ENCODE measurements at places on chromosomes 12 and 14.

- no peak for DNase-seq
Measured at GRCh38 chr12:39623919-39624318, 4.3 kb upstream of the ABCD2 start.

GRCh38 chr12:88413646-88414045 lies 166.6 kb downstream of the KITLG start:
- no peak for DNase-seq

DNA sequence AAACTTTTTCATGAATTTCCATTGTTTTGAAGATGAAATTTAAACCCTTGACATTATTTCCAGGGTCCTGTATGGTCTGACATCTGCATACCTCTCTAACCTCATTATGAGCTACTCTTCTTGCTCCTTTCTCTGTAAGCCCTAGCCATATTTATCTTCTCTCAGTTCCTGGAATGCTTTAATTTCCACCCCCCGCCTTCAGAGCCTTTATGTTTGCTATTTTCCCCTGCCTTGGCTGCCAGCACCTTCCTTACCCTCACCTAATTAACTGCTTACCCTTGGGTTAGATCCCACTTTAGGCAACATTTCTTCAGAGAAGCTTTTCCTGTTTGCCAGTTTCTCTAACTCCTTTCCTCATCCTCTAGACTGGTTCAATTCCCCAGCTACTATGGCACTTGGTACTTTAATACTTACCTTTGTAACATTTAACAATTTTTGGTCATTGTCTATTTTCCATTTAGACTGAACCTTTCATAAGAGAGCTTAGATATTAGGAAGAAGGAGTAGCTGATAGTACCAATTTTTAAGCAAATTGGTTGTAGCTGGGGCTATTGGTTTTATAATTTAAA lies 6.0 kb downstream of the STYX start:
- DNase-seq = no peak

DNA sequence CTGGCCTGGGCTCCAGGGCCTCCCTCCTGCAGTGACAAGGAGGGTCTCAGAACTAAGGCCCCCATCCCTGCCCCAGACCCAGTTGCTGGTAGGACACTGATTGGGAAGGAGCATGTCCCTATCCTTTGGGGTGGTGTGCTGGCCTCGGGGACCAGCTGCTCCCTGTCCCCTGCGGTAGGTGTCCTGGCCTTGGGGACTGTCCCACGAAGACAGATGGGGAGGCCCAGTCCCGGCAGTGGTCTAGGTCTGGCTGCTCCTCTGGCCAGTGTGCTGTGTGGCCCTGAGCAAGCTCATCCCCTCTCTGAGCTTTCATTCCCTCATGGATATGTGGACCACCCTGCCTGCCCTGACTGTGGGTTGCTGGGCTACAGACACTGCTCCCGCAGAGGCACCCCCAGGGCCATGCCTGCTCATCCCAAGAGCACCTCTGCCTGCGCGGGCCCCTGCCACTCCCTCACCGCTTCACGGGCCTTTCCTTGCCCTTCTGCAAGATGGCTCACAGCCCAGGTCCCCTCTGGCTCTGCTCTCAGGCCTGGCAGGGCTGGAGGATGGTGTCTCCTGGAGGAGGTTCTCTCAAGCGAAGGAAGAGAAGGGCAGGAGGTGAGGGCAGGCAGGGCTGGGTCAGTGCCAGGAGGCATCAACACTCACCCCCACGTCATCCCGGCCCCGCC lies 12.5 kb downstream of the AHNAK2 start:
- no peak for DNase-seq

GRCh38 chr12:57196439-57196838 lies 20.2 kb upstream of the NXPH4 start:
- DNase-seq = no peak

- no peak for DNase-seq
Measured at GRCh38 chr12:25960143-25960542, 1.7 kb downstream of the RASSF8 start.

DNA sequence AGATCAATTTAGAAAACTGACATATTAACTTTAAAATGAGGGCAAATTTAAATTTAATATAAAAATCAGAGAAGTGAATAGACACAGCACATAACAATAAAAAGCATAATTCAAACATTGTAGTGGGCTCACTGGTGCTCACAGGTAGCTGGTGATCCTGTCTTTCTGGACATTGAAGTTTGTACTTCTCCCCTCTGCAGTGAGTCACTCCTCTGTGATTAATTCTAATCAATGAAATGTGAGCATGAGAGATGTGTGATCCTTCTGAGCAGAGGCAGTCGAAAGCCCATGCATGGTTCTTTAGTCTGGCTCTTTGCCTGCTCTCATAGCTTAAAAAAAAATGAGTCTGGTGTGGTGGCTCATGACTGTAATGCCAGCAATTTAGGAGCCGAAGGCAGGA lies 59.0 kb upstream of the RERGL start:
- no peak for DNase-seq

DNA sequence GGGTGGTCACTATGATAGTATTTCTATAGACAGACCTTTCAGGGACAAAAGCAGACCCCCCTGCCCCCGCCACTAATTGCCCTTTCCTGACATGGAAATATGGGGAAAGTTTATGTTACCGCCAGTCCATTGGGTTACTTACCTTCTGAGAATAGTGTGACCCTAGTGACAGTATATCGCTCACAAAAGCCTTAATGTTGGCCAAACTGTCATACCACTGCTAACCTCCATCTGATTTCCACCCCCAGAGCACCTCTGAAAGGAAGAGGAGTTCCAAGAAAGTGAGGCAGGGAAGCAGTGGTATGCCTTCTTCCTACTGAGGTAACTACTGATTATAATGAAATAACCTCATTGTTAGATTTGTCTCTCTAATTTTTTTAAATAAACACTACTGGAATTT lies 67.5 kb upstream of the CCDC91 start:
- no peak for DNase-seq

DNA sequence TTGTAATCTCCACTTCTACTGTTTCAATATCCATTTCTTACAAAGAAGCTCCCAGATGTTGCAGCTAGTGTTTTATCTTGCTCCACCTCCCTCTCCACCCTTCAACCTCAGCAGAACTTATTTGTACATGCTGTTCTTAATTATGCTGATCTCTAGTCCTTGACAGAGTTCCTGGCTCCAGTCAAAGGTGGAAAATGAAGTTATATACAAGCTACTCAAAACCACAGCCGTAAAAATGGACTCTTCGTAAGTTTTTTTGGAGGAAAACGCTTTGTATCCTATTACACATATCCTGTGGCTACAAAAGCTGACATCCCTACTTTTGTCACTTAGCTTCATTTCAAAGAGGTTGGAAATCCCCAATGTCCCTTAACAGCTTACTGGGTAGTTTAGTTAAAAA lies 1.3 kb downstream of the CLEC1A start:
- no peak for DNase-seq

DNA sequence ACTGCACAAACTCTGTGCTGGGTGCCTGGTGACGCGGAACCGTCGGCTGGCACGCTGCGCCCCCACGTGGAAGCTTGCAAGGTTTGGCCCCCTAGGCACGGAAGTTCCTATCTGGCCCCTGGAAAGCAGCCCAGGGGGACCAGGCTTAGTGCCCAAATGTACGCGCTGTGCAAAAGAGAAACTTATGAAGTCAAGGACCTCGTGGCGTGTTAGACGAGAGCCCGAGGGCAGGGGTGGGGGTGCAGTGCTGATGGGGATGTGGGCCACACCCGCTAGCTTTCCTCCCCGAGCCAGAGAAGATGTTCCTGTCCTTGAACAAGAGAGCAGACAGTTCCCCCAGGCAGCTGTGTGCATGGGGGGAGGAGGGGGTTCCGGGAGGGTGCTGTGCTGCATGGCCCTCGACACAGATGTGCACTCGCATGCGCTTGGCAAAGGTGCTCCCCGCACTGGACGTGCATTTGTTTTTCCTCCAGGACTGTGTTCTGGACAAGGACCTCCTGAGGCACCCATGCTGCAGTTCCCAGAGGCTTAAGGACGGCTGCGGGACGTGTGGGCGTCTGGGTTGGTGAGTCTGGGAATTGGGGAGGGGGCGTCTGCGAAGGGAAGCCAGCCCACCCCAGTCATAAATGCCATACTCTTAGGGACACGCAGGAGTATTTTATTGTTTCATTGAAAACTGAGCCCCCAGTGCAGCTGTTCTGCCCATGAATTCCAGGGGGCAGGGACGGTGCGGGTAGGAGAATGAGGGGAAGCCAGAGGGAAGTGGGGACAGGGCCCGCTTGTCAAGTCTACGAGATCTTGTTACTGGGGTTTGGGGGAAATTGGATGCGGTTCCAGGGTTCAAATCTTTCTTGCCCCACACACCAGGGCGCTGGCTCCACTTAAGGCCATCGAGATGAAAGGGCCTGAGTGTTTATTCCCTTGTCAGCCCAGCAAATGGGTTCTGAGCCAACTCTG lies 80.0 kb downstream of the NTF3 start:
- DNase-seq = no peak

DNA sequence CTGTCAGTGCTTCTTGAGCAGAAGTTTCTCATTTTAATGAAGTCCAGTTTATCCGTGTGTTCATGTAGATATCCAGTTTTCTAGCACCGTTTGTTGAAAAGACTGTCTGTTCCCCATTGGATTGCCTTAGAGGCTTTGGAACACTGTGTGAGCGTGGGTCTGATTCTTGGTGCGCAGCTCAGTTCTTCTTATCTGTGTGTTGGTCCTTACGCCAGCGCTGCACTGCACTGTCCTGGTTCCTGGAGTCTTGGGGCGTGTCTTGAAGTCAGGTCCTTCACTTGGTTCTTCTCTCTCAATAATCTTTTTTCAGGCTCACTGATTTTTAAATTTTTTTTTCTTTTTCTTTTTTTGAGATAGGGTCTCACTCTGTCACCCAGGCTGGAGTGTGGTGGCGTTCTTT lies 25.5 kb downstream of the EP400 start:
- DNase-seq = no peak

DNA sequence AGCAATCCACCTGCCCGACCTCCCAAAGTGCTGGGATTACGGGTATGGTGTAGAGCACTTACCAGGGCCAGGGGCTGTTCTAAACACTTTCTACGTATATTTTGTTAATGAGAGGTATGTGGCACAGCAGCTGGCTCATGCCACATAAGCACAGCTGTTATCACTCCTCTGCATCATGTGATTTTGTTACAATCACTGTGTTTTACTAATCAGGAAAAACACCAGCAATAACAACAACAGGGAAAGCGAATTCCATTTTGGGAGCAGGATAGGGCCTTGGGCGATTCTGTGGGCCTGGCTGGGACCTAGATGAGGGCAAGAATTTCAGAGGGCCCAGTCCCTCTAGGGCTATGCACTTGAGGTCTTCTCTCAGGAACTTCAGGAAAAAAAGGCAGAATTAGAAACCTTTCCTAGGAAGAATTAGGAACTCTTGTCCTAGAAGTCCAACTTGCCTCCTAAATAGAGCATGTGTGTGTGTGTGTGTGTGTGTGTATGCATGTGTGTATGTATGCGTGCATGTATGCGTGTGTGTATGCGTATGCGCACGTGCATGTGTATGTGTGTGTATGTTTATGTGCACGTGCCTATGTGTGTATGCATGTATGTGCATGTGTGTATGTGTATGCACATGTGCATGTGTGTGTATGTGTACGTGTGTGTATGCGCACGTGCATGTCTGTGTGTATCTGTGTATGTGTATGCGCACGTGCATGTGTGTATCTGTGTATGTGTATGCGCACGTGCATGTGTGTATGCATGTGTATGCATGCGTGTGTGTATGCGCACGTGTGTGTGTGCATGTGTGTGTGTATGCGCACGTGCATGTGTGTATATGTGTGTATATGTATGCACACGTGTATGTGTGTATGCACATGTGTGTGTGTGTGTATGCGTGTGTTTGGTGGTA lies 41.8 kb upstream of the CORO1C start:
- no peak for DNase-seq

GRCh38 chr14:56885825-56886224 lies 75.5 kb upstream of the OTX2 start:
- DNase-seq = no peak

DNA sequence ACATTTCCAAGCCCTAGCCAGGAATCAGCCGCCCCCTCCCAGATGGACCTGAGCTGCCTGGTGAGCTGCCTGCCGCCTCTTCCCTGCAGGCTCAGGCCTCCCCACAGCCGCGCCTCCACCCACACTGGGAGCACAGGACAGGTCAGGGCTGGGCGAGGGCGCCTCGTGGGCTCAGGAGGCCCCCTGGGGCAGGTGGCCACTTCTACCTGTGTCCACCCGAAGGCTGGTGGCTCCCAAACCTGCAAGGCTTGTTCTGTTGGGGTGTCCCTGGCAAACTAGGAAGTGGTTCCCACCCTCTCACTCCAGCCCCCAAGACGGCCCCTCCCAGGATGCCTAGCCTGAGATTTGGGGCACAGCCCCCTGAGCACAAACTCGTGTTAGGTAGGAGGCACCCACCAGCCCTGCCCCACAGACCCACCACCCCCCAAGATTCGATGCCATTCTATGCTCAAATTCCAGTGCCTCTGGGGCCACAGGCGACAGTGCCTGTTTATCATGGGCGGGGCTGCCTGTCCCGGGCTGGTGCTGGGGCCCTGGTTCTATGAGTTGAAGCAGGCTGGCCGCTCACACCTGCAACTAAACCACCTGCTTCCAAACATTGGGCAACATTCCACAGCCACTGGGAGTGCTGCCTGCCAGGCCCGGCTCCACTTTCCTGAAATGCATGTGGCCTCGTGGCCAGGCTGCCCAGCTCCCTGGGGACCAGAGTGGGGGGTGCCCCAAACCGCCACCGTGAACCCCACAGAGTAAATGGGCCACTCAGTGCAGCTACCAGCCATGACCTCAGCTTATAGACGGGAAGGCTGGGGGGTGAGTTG lies 6.8 kb downstream of the MMP17 start:
- DNase-seq = no peak

- no peak for DNase-seq
Measured at GRCh38 chr14:98411154-98411553, 860.8 kb downstream of the BCL11B start.

DNA sequence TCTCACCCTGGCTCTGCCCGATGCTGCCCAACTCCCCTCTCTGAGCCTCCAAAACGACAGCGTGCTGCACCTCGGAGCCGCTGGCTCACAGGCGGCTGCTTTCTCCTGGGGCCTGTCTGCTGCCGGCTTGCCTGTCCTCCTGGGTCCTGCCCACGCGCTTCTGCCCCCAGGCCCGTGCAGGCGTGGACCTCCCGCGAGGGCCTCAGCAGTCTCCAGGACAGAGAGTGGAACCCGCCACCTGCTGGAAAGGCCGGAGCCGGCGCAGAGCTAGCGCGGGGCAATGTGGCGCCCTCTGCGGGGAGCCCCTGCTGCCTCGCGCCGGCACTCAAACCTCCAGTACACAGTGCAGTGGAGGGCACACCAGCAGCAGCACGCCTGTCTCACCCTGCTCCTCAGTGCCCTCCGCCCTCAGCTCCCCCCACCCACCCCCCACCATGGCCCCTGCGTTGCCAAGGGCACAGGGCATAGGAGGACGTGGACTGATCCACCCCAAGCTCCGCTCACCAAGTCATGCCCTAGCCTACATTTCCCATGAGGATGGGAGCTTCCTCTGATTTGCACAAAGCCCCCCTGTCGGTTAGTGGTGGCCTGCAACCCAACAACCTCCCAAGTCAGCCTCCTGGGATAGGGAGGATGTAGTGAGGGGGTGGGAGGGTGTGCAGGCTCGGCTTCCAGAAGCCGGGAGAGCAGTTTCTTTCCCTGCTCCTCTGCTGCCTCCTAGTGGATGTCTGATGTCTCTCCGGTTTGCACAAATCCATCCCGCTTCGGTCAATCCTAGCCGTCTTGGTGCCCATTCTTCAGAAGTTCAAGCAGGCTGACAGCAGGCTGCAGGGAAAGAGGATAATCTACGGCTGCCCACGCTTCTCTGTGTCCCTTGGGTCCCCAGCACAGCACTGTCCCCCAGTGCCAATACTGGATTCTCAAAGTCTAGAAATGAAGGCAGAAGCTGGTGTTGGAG lies 25.2 kb downstream of the KRT8 start:
- no peak for DNase-seq

Measured in esophagus squamous epithelium (tissue), 5 donors.